T-cell (primary cell): ENCODE measurements at places on chromosomes 13 and 19.

- no peak for DNase-seq
Observed at GRCh38 chr19:42105368-42105767, 26.9 kb downstream of the POU2F2 start.

DNA sequence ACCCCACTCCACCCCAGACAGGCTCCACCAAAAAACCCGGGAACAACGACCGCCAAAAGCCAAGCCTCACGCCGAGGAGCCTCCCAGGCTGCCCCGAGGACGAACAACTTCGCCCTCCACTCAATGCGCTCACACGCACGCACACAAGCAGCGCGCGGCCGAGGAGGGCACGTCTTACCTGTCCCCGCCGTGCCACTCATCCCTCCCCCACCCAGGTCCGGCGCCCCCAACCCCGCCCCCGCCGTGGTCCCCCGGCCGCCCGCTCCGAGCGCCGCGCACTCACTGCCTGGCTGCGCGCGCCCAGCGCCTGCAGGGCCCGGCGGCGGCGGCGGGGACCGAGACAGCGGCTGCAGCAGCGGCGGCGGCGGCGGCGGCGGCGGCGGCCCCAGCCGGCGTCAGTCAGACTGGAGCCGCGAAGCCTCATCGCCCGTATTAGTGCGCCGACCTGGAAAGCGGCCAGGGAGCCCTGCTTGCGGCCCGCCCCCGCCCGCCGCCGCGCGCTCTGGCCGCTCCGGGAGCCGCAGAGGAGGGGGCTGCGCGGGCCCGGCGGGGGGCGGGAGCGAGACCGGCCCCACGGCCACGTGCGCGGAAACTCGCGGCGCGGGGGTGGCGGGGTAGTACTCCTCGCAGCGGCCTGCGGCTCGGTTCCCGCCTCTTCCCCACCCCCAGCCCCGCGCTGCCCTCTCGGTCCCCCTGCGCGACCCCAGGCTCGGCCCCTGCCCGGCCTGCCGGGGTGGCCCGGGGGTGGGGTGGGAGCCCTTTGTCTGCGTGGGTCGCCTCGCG, at the start of gene SMAD9:
TSS of gene SMAD9 (minus strand) at position 406 of the 783 bp plus-strand sequence. CDS start 40,549 bp downstream, outside the sequence.
- DNase-seq, result no peak

DNA sequence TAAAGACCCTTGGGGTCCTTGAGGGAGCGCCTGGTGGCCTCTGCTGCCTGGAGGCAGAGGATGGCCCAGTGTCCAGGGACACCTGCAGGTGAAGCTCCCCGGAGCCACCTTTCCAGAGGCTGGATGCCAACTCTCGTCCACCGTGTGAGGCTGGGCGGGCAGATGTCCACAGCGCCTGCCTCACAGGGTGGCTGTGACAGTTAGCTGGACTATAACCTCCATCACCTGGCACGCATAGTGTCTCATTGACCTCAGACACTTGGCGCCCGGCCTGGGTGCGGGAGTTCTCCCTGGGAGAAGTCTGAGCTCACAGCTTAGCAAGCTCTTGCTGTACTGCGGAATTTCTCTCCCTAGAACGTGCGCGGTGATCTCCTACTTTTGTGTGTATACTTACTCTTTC, 9.8 kb downstream of the BICRA start:
- no peak for DNase-seq

GRCh38 chr19:4139614-4140236, 13.7 kb upstream of the CREB3L3 start:
- DNase-seq, result peak; percentile 85

GRCh38 chr19:38170334-38170733, 53.7 kb downstream of the DPF1 start:
- no peak for DNase-seq

DNA sequence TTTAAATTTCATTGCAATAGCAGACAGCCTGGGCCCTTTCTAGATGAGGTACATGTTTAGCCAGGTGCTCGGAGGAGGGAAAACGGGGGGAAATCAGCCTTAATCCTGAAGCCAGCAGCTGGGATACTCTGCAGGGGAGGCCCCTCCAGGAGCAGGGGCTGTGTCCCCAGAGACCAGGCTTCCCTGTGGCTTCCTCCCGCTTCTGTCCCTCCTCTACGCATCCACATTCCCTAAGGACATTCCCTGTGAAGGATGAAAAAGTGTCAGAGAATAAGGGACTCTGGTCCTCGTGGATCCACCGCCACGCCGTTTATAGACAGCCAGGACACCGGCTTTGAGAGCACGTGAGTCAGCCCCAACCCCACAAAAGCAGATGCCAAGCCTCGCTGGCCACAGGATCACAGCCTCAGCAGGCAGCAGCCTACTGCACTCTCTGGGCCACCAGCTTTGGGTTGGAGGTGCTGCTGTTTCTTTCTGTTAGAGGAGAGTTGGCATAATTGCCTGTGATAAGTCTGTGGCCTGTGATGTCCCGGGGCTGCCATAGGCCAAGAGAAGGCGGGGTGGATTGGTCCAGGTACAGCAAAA, 36.7 kb upstream of the RANBP3 start:
- DNase-seq, result no peak

DNA sequence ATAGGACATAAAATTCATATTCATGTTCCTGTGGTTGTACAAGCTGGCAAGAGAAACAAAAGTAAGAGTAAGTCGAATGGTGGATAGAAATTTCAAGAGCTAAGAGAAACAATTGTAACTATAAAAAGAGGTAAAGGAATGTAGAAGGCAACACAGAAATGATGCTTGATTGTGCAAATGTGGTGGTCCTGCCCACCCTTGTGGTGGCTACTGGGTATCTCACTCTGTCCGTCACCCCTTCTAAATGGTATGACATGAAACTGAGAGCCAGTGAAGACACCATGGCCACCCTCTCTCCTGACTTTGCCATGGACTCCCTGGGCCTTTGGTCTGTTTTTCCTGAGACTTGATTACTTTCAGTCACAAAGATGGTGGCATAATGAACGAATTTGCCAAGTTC, 925.9 kb upstream of the SLITRK6 start:
- DNase-seq, result no peak

DNA sequence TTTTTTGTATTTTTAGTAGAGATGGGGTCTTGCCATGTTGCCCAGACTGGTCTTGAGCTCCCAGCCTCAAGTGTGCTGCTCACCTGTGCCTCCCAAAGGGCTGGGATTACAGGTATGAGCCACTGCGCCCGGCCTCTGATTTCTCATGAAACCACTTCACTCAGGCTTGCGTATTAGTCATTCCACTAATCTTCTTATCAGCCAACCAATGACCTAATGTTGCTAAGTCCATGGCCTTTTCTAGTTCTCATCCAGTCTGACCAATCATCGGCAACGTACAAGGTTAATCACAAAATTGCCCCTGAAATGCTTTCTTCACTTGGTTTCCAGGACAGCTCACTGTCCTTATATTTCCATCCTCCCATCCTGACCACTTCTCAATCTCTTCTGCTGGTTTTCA, 605.3 kb upstream of the SLC10A2 start:
- no peak for DNase-seq

DNA sequence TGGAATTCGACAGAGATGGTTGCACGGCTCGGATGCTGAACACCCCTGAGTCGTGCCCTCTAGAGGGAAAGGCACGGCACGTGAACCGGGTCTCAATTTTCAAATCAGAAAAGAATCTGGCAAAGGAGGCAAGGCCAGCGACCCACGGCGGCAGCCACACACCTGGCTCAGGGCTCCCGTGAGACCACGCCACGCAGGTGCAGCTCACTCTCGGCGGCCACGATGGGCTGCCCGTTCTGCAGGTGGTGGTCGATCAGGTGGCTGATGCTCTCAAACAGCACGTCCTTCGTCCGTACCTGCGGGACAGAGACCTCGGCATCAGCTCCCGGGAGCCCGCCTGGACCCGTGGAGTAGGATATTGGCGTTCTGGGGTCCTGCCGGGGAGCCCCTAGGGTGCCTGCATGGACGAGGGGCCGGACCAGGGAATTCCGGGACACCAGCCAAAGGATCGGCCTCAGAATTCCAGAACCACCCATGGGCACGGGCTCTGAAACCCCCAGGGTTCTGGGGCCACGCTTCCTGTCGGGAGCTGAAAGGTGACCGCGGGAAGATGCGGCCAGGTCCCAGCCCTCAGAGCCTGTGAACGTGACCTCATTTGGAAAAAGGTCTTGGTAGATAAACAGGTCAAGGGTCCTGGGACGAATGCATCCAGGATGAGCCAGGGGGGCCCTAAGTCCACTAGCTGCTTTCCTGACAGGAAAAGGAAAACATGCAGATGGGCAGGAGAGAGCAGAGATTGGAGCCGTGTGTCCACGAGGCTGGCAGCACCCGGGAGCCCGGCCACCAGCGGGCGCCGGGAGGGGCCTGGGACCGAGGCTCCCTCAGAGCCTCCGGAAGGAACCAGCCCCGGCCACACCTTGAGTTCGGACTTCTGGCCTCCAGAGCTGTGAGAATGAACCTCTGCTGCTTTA, 10.1 kb upstream of the C2CD4C start:
- DNase-seq, result no peak

GRCh38 chr19:13154241-13154778, 4.1 kb downstream of the IER2 start:
- no peak for DNase-seq
